ENCODE measurements at places on chromosomes 6 and 20.
A peak's percentile ranks its signal among the peaks of the same experiment; 100 is the strongest.

DNA sequence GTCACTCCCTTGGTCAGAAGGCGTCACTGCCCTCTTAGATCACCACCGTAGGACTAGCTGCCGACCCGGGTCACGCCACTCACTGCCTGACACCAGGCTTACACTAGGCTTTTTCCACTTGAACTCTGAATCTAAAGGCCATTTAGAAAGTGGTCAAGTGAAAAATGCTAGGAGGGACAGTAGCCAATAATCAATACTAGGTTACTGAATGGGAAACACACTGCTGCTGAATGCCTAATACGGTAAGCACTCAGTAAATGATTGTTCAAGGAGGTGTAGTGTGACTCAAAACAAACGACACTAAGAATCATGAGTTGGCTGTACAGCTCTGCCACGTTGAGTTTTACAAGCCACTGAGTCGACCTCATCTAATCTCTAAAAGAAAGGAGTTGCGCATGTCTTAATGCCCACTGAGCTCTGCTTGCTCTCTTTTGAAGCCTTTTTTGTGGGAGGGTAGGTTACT is 760 bp upstream of the IBTK start:
- no peak for DNase-seq

GRCh38 chr6:170296746-170297575 is 6.1 kb upstream of the DLL1 start:
- no peak for DNase-seq

- no peak for DNase-seq
Measured at GRCh38 chr6:17352302-17352701, 41.1 kb upstream of the CAP2 start.

- no peak for DNase-seq
Measured at GRCh38 chr6:142187209-142187608, 40.1 kb downstream of the VTA1 start.

DNA sequence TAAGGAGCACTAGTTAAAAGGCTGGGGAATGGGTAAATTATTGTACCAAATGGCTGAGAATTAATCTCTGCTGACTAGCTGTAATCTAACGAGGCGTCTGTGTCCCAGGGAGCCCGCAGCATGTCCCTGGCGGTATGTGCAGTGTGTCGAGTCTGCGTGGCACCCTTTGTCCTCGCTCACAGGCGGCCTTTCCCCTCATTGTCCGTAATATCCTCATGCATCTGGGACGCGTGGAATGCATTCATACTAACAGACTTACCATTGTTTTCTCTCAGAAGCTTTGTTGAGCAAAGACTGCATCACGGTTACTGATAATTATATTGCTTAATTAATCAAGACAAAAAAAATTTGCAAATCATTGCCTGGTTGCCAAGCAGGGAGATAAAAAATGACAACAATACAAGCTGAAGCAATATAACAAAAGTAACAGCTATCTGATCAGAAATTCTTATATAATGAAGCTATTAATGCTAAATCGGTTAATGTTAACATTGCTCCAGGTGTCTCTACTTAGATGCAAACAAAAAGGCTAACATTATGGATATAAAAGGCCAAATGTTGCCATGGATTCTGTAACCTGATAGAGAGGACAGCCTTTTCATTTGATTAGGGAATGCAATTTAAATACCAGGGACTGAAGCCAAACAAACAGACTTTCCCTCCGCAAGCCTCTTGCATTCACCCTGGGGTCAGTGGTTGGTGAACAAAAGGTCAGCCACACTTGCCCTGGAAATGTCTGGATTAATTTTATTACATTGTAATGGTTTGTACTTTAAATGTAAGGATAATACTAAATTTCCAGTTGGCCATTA is 124.8 kb downstream of the INSM1 start:
- no peak for DNase-seq

GRCh38 chr6:90707246-90707645 is 120.4 kb upstream of the MAP3K7 start:
- DNase-seq = no peak

- no peak for DNase-seq
Measured at GRCh38 chr20:689348-689747, 13.7 kb upstream of the SCRT2 start.

- peak; percentile 3 for DNase-seq
Measured at GRCh38 chr6:138824482-138825144, 28.7 kb downstream of the ECT2L start.
